Fibroblast of lung (primary cell): ENCODE measurements at places on chromosomes 11 and 22.

DNA sequence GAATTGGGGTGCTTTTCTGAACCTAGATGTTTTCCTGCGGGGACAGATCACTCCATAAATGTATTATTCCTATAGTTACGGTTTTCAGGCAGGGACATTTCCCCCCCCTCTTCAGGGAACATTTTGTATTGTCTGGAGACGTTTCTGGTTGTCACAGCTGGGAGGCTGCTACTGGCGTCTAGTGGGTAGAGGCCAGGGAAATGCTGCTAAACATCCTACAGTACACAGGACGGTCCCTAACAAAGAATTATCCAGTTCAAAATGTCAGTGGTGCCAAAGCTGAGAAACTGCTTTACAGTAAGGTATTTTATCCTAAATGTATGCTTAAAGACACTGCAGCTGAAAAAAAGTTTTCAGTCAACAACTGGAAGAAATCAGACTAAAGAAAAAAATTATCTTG is 19.4 kb downstream of the PIWIL4 start:
- DNase-seq: no peak
- H3K4me3 ChIP-seq: no peak overlapping the region
- no peaks in the 10 kb centered on the region for H3K4me1 ChIP-seq
- H3K27ac ChIP-seq: no peak overlapping the region

GRCh38 chr11:110097459-110098012 is 4.3 kb downstream of the ZC3H12C start:
- H3K36me3 ChIP-seq: no peaks in the 10 kb centered on the region
- no peaks in the 10 kb centered on the region for H3K4me1 ChIP-seq
- H3K27ac ChIP-seq: no peak overlapping the region
- peak; percentile 65 for DNase-seq
- no peak overlapping the region for H3K4me3 ChIP-seq
- no peaks in the 10 kb centered on the region for H3K27me3 ChIP-seq

GRCh38 chr11:126481303-126481680 is 125.8 kb downstream of the ST3GAL4 start:
- no peak overlapping the region for H3K4me3 ChIP-seq
- no peaks in the 10 kb centered on the region for H3K4me1 ChIP-seq
- DNase-seq: no peak
- no peaks in the 10 kb centered on the region for H3K27me3 ChIP-seq

DNA sequence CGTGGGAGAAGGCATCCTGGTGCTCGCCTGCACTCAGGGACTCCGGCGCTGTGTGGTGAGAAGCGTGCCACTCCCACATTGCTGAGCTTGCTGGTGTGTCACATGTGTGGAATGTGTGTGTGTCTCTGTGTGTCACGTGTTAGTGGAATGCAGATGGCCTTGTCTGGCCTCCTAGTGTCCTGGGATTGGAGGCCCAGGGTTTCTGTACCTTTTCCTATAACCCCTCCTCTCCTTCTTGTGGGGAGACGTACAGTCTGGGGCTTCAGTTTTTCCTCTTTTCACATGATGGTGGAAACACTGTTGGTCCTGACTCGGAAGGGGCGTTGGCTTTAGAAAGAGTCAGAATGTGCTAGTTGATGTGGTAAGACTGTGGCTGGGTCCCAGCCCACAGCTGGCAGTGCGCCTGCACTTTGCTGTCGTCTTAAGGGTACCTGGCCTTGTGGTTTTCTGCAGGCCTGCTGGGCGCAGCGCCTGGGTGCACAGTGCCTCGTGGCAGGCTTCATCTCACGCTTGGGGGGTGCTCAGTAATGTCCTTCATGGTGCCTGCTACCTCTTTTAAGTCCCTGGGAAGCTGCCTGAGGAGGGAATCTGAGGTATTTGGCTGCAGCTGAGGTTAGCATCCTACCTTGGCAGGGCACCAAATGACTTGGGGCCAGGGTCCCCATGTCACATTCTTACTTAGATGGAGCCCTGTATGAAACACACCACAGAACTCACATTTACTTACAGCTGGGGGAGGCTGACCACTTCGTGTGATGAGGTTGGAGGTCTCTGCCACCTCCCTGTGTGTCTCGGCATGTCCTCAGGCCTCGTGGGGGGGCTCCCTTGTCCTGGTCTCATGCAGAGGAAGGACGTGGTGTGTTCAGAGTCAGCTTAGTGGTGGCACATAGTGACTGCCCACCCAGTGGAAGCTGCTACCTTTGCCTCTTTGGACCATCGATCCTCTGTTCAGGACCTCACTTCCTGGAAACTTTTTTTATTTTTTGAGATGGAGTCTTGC is 61.9 kb downstream of the MED15 start:
- H3K27me3 ChIP-seq: no peaks in the 10 kb centered on the region
- peaks cover 53% of the 10 kb centered on the region for H3K4me1 ChIP-seq
- H3K27ac ChIP-seq: peak overlapping the region; percentile 89
- DNase-seq: peak; percentile 98

DNA sequence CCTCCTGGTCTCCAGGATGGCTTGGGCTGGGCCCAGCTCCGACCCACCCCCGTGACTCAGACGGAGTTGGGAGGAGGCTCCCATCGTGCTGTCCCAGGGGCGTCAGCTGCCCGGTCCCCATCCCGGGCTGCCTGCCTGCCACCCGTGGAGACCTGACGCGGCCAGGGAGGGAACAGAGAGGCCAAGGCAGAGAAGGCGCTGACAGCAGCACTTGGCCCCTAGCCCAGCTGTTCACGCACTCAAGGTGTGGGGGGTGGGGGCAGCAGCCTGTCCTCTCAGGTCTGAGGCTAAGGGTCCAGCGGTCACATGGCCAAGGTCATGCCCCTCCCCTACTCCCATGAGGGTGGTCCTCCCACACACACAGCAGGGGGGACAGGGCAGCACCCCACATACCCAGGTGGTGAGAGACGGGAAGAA is 48.6 kb downstream of the ELFN2 start:
- no peak overlapping the region for H3K4me3 ChIP-seq
- no peak overlapping the region for H3K27ac ChIP-seq
- no peak for DNase-seq
- H3K4me1 ChIP-seq: peaks cover 5% of the 10 kb centered on the region
- peaks cover 37% of the 10 kb centered on the region for H3K27me3 ChIP-seq
